ENCODE measurements at places on chromosomes 7 and 10. TPM values are rescaled to one million over a fixed set of nuclear protein-coding genes. Genes with fewer than 3 reads are reported as not detected.

The SAP25 gene
- total RNA-seq, result 10.1 TPM

GRCh38 chr7:130821864-130822263, 87.9 kb upstream of the KLF14 start:
- DNase-seq, result no peak

- no peak for DNase-seq
These were observed 37.2 kb downstream of the FAM149B1 start for GRCh38 chr10:73205081-73205480.

DNA sequence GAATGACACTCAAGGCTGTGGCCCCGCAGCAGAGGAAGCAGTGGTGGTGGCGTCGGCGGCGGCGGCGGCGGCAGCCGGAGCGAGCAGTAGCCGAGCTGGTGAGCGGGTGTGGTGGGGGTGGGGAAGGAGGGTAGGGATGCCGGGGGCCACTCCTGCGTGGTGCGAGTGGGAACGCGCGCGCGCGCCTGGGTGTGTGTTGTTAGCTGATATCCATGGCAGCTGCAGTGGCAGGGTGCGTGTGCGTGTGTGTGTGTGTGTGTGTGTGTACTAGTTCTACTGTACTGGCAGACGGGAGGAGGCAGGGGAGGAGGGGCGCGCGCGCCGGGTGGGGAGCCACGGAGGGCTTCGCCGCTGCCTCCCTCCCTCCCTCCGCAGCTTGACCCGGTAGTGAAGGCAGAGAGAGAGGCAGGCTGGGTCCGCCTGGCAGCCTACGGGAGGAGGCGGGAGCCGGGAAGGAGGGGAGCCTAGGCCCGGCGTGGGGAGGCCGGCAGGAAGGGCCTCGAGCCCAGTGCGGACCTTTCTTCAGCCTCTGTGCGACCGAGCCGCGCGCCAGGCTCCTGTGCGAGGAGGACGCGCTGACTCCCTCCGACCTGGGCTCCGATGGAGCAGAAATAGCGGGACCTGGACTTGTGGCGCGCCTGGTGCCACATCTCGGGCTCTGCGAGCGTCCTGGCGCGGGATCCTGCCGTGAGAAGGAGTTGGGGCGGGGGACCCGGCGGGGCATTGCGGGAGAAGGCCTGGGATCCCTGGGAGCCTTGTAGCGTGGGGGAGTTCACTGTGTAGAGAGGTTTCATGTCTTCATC, at the start of gene MAGI2:
TSS of gene MAGI2 (minus strand) at position 110 of the 803 bp plus-strand sequence. CDS start 347 bp downstream, outside the sequence.
- no peak for DNase-seq

DNA sequence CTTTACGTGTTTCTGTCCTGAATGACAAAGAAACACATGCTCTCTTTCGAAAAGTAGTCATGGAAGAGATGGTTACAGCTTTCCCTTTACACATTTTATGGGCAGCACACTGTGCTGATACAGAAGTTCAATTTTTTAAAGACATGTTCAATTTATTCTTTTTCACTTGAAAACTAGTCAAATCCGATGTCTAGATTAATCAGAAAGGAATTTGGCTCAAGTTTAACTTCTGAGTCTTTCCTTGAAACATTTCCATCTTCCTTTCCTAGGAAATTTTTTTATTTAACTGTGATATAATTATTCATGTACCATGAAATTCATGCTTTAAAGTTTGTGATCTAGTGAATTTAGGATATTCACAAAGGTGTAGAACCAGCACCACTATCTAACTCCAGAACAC, 360.1 kb downstream of the TNS3 start:
- no peak for DNase-seq

The TAS2R41 gene
- total RNA-seq, result not detected

- no peak for DNase-seq
These were observed 3.5 kb downstream of the TSC22D4 start for GRCh38 chr7:100475549-100475948.

The DOCK4 gene
- total RNA-seq, result 3.3 TPM

GRCh38 chr10:123134343-123134914, 1.3 kb upstream of the HMX3 start:
- no peak for DNase-seq
